ENCODE measurements at places on chromosomes 2 and 18. TPM values are rescaled to one million over a fixed set of nuclear protein-coding genes. Genes with fewer than 3 reads are reported as not detected.
A peak's percentile ranks its signal among the peaks of the same experiment; 100 is the strongest.

LMAN1 gene
- 86.9 TPM for total RNA-seq

SCN7A gene
- total RNA-seq, result 12.1 TPM

ITM2C gene
- total RNA-seq, result 36.3 TPM

DOCK10 gene
- total RNA-seq, result 13.8 TPM

EGR4 gene
- not detected for total RNA-seq

RPRM gene
- not detected for total RNA-seq

NPHP1 gene
- total RNA-seq, result 15.4 TPM

ZNF513 gene
- total RNA-seq, result 5.9 TPM

UGT1A6 gene
- not detected for total RNA-seq

SLC11A1 gene
- 53.4 TPM for total RNA-seq

BIN1 gene
- 74.4 TPM for total RNA-seq

CFAP65 gene
- total RNA-seq, result not detected

CXCR1 gene
- total RNA-seq, result 0.16 TPM

LOXL3 gene
- 7.8 TPM for total RNA-seq

GATA6 gene
- total RNA-seq, result 3.0 TPM

SLC23A3 gene
- 3.4 TPM for total RNA-seq

- no peak overlapping the region for H3K27ac ChIP-seq
- no peaks in the 10 kb centered on the region for H3K27me3 ChIP-seq
- H3K4me1 ChIP-seq, result no peaks in the 10 kb centered on the region
- no peak for DNase-seq
- H3K4me3 ChIP-seq, result no peak overlapping the region
- H3K36me3 ChIP-seq, result no peaks in the 10 kb centered on the region
Observed at GRCh38 chr18:23712445-23712844, 23.2 kb downstream of the LAMA3 start.

GRCh38 chr2:178383718-178384117 is 67.3 kb downstream of the PRKRA start:
- no peak overlapping the region for H3K27ac ChIP-seq
- no peaks in the 10 kb centered on the region for H3K27me3 ChIP-seq
- DNase-seq, result no peak
- no peaks in the 10 kb centered on the region for H3K4me1 ChIP-seq

DNA sequence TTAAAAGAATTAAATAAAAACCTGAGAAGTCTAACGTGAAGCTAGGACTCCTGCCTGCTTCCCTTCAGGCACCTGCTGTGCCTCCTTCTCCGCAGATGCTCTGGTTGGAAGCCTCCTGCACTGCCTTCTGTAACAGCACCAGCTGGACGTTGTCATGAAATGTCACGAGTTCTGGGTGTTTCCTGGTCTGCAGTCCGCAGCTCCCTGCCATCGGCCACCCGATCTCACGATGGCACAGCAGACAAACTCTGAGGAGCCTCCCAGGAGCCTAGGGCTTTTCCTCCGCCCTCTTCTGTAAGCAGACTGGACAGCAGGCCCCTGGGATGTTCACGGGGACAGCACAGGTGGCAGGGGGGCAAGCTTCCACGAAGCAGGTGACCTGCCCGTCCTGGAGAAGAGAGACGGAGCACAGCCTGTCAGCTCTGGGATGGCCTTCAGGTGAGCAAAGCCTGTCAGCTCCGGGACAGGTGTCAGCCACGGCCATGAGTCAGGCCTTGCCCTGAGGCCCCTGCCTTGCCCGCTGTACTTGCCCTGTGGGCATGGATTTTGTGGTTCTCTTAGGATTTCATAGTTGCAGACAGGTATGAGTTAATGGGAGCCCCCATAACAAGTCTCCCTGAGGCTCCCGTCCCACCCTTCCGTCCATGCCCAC is 110.3 kb downstream of the PXDN start:
- peak overlapping the region; percentile 12 for H3K27ac ChIP-seq
- H3K4me3 ChIP-seq, result no peak overlapping the region
- no peaks in the 10 kb centered on the region for H3K36me3 ChIP-seq
- no peak for DNase-seq

DNA sequence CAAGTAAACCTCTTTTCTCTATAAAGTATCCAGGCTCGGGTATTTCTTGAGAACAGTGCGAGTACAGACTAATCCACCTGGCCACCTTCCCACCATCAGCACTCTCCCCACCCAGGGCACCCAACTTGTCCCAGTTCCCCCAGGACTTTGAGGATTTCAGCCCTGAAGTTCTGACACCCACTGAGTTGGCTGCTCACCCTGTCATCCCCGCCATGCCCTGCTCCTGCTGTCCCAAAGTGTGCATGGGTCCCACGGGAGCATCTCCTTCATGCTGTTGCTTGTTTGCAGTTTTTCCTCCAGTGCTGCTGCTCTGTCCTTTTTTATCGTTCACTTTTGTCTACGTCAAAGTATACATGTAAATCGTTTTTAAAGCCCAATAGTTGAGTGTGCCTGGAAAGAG is 273.9 kb downstream of the PHLPP1 start:
- no peak overlapping the region for H3K27ac ChIP-seq
- no peaks in the 10 kb centered on the region for H3K4me1 ChIP-seq
- H3K27me3 ChIP-seq, result no peaks in the 10 kb centered on the region
- no peak for DNase-seq

DNA sequence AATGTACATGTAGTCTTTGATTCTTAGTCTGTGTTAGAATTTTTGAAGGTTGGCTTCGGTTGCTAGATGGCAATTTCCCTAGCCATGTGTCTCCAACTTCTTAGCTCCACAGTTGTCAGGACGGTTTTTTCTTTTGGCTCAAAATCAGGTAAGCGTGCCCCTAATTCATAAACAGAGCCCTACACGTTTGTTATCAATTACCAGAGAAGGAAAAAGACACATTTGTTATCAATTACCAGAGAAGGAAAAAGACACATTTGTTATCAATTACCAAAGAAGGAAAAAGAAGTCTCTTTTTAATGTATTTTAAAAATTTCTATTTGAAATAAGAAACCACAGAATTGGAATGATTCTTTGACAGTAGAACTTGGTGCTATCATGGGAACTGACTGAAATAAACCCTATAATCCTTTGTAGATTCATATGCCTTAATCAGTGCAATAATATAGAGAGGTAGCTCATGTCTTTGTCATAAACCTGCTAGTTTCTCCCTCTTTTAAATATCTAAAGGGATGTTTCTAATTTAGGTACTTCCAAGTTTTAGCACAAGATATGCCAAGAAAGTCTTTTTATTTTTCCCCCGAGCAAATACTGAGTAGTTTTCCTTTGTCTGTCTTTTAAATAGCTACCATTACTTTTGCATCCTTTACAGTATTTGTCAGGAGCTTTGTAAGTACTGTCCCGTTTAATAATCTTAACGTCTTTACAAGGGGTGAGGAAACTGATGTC is 35.9 kb downstream of the CAMKMT start:
- H3K27me3 ChIP-seq, result no peaks in the 10 kb centered on the region
- no peak overlapping the region for H3K27ac ChIP-seq
- DNase-seq, result no peak
- H3K4me3 ChIP-seq, result peak overlapping the region; percentile 2

DNA sequence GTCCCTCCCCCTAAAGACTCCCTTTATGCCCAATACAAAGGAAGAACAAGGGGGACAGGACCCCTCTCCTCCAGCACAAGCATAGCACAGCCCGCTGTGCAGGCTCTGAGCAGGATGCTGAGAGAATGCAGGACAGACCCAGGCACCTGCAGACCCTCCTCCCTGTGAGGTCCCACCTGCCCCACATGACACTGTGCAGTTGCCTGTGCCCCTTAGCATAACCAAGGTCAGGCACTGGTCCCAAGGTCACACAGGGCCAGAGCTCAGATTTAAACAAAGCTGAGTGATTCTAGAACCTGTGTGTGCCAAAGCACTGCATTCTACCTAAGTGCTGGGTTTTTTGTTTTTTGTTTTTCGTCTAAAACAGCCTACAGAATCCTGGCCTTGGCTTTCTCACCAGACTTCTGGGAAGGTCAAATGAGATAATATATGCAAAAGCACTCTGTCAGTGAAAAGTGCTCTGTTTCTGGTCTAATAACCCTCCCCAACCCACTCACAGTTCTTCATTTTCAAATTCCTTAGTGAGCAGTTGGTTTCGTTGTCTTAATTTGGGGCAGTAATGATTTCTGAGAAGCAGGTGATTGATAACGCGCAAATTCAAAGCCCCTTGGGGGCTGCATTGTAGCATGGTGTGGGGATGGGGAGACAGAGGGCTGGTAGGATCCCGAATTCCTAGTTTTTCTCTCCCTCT is 125.7 kb downstream of the KCTD1 start:
- no peaks in the 10 kb centered on the region for H3K36me3 ChIP-seq
- H3K27me3 ChIP-seq, result no peaks in the 10 kb centered on the region
- no peaks in the 10 kb centered on the region for H3K4me1 ChIP-seq
- no peak overlapping the region for H3K4me3 ChIP-seq

DNA sequence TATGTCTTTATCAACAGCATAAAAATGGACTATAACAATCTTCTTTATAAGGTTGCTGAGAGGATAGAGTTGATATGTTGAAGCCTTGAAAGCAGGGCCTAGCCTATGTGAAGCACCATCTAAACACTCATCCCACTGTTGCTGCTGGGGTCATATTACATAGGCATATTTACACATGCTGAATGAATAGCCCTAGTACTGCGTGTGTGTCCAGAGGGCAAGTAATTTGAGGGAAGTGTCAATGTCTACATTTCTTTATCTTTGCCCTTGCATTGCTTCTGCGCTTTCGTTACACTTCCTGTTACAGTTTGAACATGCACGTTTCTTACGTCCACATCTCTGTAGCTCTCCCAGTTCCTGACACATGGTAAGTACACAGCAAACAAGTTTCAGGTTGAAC is 280.3 kb upstream of the ATP5MC3 start:
- DNase-seq, result no peak
- H3K4me3 ChIP-seq, result no peak overlapping the region
- no peaks in the 10 kb centered on the region for H3K4me1 ChIP-seq
- H3K27me3 ChIP-seq, result no peaks in the 10 kb centered on the region
- no peaks in the 10 kb centered on the region for H3K36me3 ChIP-seq

- H3K36me3 ChIP-seq, result no peaks in the 10 kb centered on the region
- H3K27me3 ChIP-seq, result no peaks in the 10 kb centered on the region
- H3K4me3 ChIP-seq, result no peak overlapping the region
Observed at GRCh38 chr18:36610661-36611060, 218.1 kb downstream of the TPGS2 start.

GRCh38 chr2:191650896-191651773 is 26.8 kb upstream of the NABP1 start:
- H3K36me3 ChIP-seq, result no peaks in the 10 kb centered on the region
- H3K4me3 ChIP-seq, result no peak overlapping the region
- DNase-seq, result no peak
- H3K27ac ChIP-seq, result no peak overlapping the region
- H3K4me1 ChIP-seq, result no peaks in the 10 kb centered on the region

DNA sequence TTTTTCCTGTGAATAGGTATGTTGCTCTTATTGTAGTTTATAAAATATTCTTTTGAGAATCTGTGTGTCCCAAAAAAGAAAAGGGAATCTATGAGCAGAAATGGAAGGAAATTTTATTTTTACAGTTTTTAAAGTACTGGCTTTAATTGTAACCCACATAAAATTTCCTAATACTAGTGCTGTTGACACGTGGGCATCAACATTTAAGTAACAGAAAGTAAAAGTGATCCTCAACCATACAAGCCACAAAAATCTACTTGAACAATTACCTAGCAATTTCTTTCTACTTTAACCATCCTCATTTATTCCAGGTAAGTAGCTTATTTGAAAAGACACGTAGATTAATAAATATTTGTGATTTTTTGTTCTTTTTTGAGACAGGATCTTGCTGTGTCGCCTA is 62.0 kb downstream of the MAP3K20 start:
- no peaks in the 10 kb centered on the region for H3K4me1 ChIP-seq
- no peaks in the 10 kb centered on the region for H3K27me3 ChIP-seq
- DNase-seq, result no peak
- no peak overlapping the region for H3K4me3 ChIP-seq
- no peak overlapping the region for H3K27ac ChIP-seq
- no peaks in the 10 kb centered on the region for H3K36me3 ChIP-seq

- no peaks in the 10 kb centered on the region for H3K27me3 ChIP-seq
- no peak for DNase-seq
- H3K27ac ChIP-seq, result no peak overlapping the region
- H3K4me1 ChIP-seq, result no peaks in the 10 kb centered on the region
- H3K4me3 ChIP-seq, result no peak overlapping the region
- H3K36me3 ChIP-seq, result no peaks in the 10 kb centered on the region
Observed at GRCh38 chr2:143146366-143146765, 17.1 kb downstream of the ARHGAP15 start.

GRCh38 chr2:229159405-229159804 is 111.7 kb downstream of the PID1 start:
- H3K36me3 ChIP-seq, result no peaks in the 10 kb centered on the region
- H3K27ac ChIP-seq, result no peak overlapping the region
- no peaks in the 10 kb centered on the region for H3K27me3 ChIP-seq
- no peak for DNase-seq
- no peak overlapping the region for H3K4me3 ChIP-seq

GRCh38 chr2:192969055-192969454 is 774.3 kb upstream of the TMEFF2 start:
- no peak for DNase-seq
- no peak overlapping the region for H3K27ac ChIP-seq
- H3K4me3 ChIP-seq, result no peak overlapping the region
- no peaks in the 10 kb centered on the region for H3K36me3 ChIP-seq

- H3K27ac ChIP-seq, result peak overlapping the region; percentile 89
- peaks cover 9% of the 10 kb centered on the region for H3K4me1 ChIP-seq
- no peaks in the 10 kb centered on the region for H3K36me3 ChIP-seq
- H3K27me3 ChIP-seq, result no peaks in the 10 kb centered on the region
Observed at GRCh38 chr2:190467575-190468083, 59.5 kb downstream of the MFSD6 start.

GRCh38 chr2:10038716-10039115 is 4.6 kb upstream of the KLF11 start:
- no peaks in the 10 kb centered on the region for H3K36me3 ChIP-seq
- DNase-seq, result no peak
- peaks cover 4% of the 10 kb centered on the region for H3K4me1 ChIP-seq
- H3K27ac ChIP-seq, result no peak overlapping the region
- H3K27me3 ChIP-seq, result no peaks in the 10 kb centered on the region

GRCh38 chr18:80109676-80110078 is 615 bp downstream of the ADNP2 start:
- no peaks in the 10 kb centered on the region for H3K36me3 ChIP-seq
- H3K4me1 ChIP-seq, result peaks cover 4% of the 10 kb centered on the region
- H3K27me3 ChIP-seq, result no peaks in the 10 kb centered on the region

DNA sequence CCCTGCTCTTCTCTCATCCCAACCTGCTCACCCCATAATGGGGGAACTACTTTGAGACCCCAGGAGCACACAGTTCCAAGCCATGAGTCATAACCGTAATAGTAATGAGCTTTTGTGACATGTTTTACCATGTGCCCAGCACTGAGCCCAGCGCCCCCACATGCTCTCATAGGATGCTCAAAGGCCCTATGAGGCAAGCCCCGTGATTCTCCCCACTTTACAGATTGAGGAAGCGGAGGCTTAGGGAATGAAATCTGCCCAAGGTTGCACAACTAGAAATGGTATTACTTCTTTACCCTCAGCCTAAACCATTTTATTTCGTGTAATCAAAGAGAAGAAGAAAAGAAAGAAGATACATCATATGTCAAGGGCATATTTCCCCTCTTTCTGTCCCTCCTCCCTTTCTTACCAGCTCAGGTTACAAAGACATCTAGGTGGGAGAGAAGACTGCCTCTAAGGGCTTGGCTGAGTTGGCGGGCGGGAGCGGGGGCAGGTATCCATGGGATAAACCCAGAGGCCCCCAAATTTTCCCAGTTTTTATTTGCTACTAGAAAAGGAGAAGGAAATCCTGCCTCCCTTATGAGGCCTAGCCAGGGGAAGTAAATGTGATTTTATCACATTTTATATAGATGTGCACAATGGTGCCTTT is 24.2 kb downstream of the BCL11A start:
- no peaks in the 10 kb centered on the region for H3K4me1 ChIP-seq
- H3K4me3 ChIP-seq, result no peak overlapping the region
- peak overlapping the region; percentile 8 for H3K27ac ChIP-seq
- no peaks in the 10 kb centered on the region for H3K27me3 ChIP-seq
- DNase-seq, result no peak
- no peaks in the 10 kb centered on the region for H3K36me3 ChIP-seq

GRCh38 chr2:85915606-85916303 is 27.0 kb upstream of the ST3GAL5 start:
- no peaks in the 10 kb centered on the region for H3K27me3 ChIP-seq
- H3K36me3 ChIP-seq, result no peaks in the 10 kb centered on the region
- H3K4me3 ChIP-seq, result no peak overlapping the region
- DNase-seq, result no peak
